ENCODE measurements at places on chromosomes 3 and 15.

DNA sequence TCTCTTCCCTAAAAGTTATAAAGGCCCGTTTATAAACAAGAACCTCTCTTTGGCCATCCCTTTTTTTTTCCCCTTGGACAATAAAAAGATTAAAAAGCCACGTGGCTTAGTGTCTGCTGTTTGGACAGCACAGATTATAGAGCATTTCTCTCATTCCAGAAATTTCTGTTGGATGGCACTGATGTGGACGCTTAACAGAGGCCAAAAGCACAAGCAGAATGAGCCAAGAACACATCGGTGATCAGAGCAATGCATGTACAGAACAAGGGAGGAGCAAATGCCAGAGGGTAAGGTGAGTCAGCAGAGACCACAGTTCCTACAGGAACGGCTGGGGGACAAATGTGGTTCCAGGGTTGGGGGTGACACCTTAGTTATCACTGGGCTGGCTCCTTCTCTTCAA, 30.3 kb upstream of the CTNNB1 start:
- no peak for DNase-seq

GRCh38 chr3:137219801-137220445, 262.1 kb downstream of the IL20RB start:
- DNase-seq, result no peak

- DNase-seq, result no peak
These were observed 65.3 kb downstream of the CHAC1 start for GRCh38 chr15:41018534-41018933.

DNA sequence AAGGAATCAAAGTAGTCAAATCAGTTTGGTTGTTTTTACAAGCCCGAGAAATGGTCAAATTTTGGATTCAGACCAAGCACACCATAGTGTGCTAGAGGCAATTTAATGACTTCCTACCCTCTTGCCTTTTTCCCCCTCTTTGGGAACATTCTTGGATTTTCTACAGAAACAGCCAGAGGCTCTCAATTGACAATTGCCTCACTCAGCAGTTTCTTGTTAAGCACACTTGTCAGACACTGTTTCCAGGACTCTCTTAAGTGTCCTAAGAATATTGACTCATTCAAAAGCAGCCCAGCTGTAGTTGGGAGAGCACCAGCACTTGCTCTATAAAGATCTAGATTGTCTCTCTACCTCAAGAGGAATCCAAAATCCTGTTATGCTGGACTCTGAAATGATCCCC, 1.5 kb upstream of the SLC35G2 start:
- DNase-seq, result no peak

GRCh38 chr3:141619450-141619849, 118.6 kb upstream of the RNF7 start:
- no peak for DNase-seq

GRCh38 chr15:101126618-101127505, 125.0 kb downstream of the CHSY1 start:
- DNase-seq, result no peak

- DNase-seq, result no peak
These were observed 71.6 kb downstream of the RASGRF1 start for GRCh38 chr15:79018960-79019359.

GRCh38 chr3:104548401-104548800, 818.3 kb upstream of the ALCAM start:
- DNase-seq, result no peak

DNA sequence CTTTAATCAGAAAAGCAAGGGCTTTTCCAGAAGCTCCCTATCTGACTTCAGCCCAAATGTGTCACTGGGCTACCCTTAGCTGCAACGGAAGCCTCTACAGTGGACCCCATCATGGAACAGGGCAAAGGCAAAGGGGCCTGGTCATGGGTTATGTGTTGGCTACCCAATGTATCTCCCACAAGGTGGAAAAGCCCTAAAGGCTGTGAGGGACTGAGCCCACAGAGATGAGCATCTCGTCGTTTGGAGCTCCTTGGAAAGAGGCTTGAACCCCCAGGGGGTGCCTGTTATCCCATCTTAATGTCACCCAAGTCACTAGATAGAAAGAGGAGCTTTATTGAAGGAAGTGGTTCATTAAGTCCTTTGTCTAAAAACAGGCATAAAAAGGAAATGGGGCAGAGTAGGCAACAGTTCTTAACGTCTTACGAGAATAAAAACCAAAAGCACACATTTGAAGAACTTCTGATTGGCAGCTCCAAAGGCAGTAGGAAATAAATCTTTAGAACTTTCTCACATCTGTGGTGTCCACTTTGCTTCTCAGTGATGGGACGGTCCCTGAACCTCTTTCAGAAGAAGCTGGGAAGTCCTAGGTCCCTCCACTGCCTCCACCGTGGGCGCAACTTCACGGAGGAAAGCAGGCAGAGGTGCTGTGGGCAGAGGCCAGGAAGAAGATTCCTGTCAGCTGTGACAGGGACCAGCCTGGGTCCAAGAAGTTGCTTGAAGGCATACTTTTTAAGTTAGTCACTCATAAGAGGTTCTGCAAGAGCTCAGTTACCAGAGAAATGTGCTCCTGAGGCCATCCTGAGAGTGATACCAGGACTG, 93.7 kb downstream of the MYLK start:
- no peak for DNase-seq

DNA sequence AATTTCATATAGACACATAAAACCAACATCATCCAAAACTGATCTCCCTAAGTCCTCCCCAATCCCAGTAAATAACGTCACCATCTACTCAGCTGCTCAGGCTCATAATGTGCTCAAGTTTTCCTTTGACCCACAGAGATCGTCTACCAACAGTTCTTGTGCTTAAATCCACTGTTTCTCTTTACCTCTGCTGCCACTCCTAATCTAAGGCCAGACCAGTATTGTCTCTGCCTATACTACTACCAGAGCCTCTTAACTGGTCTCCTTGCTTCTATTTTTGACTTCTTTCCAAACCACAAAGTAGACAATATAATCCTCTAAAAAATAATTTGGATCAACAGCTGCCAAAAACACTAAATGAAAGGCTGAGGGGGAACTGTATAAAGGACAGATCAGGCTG, 65.3 kb downstream of the CLASP2 start:
- DNase-seq, result no peak

DNA sequence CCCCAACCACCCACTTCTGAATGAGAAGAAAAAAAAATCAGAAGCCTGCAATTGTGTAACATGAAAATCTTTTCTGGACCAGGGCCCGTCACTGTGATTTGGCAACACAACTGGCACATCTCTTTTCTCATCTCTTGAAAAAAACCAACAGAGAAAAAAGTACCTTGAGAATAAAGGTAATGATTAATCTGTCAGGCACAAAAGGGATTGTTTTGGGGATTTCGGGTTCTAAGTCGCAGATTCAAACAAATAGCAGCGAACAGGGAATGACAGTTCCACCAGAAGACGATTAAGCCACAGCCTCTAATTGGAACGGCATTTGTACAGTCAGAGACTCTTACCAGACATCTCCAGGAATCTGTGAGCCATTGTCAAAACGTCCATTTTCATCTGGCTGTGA, at the start of gene AQP9:
AQP9 (plus strand) TSS at position 276 of the 400 bp plus-strand sequence. CDS start 185 bp downstream, outside the sequence.
- DNase-seq, result no peak

- peak; percentile 14 for DNase-seq
These were observed 39.4 kb upstream of the LMOD3 start for GRCh38 chr3:69161587-69162307.

GRCh38 chr3:48435223-48435595, 4.7 kb downstream of the CCDC51 start:
- no peak for DNase-seq

DNA sequence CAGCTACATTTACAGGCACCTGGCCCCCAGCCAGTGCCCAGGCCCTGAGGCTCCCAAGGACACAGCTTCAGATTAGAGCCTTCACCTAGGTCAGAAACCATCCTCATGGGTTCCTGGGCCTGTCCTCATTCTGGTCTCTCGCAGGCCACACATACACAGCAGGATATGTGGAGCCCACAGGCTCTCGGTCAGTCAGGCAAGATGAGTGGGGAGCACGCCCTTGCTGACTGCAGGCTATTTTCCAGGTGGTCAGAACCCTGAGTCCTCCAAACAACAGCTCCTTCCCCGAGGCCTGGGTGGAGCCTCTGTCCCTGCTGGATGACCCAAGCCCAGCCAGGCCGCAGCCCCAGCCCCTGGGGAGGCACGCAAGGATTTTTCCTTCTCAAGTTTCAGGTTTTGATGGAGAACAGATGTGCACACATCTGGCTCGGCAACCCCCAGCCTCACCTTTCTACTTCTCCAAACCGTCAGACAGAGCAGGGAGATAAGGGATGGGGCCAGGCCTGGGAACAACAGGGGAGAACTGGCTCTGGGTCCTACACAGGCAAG, 1.6 kb downstream of the STRA6 start:
- DNase-seq, result no peak

GRCh38 chr3:151841801-151842200, 27.9 kb downstream of the AADAC start:
- DNase-seq, result no peak

- no peak for DNase-seq
These were observed 27.8 kb downstream of the ATP1B3 start for GRCh38 chr3:141904203-141904602.

DNA sequence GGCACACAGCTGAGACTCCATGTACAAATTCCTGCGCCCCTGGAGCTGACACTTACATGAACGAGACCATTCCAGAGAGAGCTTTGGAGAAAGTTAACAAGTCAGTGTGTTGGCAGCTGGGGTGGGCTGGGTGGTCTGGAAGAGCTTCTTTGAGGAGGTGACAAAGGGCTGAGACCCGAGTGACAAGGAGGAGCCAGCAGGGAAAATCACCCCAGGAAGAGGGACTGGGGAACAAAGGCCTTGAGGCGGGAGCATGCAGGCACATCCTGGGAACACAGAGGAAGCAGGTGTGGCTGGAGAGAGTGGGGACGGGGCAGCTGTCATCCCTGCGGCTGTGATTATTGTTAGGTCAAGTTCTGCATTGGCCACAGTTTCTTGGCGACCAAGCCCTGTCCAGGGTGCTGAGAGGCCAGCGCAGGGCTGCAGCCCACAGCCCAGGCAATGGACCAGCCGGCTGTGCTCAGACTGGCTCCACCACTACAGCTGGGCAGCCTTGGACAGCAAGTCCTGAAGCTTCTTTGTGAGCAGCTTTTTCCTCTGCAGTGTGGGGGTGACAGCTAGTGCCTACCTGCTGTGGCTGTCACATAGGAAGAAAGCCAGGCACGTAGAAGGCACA, 34.2 kb upstream of the PRR23E start:
- no peak for DNase-seq

DNA sequence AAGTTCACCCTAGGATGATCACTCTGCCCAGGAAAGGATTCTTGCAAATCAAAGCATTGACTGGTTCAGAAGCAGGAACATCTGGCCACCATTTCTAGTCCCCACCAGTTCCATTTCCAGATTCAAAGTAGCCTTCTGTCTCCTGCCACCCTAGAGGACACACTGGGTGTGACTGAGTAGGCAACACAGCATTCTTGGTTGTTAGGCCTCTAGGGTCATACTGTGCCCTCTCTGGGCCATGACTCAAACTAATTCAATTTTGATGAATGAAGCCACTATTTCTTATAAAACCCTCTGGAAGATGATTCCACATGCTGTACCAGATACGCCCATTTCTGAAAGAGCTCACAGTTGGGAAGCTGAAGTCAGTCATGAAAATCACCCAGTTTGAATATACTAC, 69.7 kb downstream of the WDR76 start:
- no peak for DNase-seq
